ENCODE measurements at places on chromosomes 7 and 10.

DNA sequence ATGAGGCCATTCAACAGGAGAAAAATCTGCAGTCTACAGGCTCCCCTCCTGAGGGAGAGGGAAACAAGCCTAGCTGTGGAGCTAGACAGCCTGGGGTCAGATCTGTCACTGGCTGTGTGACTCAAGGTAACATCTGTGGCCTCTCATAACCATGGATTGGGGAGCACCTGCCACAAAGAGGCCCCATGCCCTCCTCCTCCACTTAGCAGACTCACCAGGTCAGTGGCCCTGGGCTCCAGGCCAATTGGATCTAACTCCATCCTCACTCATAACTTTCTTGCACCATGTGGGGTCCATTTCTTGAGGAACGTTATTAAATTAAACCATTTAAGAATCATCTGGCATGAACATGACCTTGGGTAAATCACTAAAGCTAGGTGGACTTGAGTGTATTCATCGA, 1.8 kb downstream of the GDF10 start:
- DNase-seq: no peak

DNA sequence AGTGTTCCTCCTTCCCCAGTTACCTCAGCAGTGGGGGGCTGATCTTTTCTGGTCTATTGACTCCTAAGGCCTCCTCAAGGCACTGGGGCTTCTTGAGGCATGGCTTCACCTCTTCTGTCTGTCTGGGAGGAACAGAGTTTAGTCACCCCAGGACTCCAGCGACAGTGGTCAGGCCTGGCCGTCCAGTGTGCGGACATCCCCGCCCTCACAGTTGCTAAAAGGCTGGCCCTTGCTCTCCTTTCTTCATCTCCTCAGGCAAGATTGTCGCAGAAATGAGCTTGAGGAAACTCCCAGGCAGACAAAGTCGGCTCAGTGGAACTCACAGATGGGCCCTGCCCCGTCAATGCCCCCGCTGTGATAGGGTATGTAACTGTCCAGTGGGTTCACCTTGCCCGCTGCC, 7.0 kb upstream of the FFAR4 start:
- DNase-seq: no peak

GRCh38 chr7:107591421-107591820, 11.4 kb downstream of the BCAP29 start:
- DNase-seq: no peak

GRCh38 chr7:142185069-142185468, 72.8 kb downstream of the PRSS58 start:
- DNase-seq: no peak

DNA sequence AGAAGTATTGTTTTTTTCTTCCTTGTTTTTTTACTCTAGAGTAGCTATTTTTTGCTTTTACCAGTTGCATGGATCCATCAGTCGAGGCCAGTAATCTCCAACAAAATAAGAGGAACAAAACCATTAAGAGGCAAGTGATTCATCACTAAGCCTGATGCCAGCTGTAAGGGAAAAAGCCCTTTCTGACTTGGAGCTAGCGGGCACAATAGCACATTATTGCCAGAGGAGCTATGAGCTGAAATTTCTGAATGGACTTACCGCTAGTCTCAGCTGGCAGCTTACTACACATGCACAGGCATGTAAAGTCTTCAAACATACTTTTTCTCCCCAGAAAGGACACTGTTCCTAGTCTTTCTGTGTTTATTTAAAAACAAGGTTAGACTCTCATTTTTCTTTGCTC, 41.6 kb upstream of the PTPRZ1 start:
- no peak for DNase-seq

Data from fibroblast of skin of left biceps (primary cell).